ENCODE measurements at places on chromosomes 1 and 21.

GRCh38 chr1:172149346-172149745 is 271.1 kb upstream of the C1orf105 start:
- DNase-seq, result no peak

DNA sequence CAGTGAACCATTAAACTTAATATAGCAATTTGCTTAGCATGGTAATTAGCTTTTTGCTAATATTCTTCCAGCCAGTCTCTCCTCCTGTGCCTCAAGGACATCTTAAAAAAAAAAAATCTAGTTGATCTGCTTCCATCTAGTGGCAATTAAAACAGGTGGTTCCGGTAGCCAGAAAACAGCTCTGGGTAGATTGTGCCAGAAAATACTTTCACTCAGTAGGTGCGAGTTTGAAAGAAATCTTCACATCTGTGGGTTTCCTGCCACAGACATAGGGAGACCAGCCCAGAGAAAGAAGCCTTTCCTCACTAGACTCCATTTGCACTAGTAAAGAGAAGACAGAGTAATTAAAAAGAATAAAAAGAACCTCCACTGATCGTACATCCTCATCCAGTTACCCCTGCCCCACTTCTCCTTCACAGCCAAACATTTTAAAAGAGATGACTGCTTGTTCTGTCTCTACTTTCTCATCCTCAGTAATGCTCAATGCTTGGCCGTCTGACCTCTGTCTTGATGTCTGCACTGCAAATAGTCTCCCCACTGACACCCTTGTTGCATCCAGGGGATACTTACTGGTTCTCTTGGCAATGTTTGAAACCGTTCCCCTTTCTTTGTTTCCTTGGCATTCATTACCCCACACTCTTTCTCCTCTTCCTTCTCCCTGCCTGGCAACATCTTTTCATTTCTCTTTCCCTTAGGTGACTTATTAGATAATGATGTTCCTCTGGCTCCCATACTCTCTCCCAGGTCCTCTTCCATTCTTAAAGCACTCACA is 16.9 kb downstream of the SELL start:
- DNase-seq, result no peak

DNA sequence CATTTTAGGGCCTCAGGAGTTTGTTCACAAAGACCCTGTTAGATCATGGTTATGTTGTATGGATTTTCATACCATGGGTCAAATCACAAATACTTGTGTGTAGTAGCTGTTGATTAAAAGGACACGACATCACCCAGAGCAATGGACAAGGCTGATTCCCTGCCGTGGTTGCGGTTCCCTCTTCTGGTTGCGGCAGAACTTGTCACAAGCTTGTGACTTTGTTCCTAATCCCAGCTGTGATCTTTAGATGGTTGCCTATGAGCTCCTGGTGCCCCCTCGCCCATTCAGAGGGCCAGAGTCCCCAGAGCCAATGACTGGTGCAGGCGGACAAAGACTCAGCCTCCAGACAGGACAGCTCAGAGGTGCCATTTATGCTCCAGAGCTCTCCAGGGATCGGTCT is 11.8 kb upstream of the SDHB start:
- no peak for DNase-seq

- no peak for DNase-seq
These were observed 14.8 kb upstream of the ZNF436 start for GRCh38 chr1:23384312-23385058.

DNA sequence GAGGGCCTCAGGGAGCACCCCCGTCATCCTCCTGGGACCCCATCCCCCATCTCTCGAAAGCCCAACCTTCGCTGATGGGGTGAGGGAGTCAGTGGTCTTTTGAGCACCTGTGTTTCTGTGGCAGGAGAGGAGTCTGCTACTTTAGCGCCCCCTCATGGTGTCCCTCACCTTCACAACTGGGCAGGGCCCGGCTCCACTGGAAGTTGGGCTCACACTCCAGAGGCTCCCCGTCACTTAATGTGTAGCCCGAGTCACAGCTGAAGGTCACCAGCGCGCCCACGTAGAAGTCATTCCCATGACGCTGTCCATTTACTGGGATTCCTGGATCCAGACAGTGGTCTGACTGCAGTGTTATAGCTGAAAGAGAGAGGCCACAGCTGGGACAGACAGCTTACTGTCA is 139.5 kb upstream of the HMGB4 start:
- no peak for DNase-seq

DNA sequence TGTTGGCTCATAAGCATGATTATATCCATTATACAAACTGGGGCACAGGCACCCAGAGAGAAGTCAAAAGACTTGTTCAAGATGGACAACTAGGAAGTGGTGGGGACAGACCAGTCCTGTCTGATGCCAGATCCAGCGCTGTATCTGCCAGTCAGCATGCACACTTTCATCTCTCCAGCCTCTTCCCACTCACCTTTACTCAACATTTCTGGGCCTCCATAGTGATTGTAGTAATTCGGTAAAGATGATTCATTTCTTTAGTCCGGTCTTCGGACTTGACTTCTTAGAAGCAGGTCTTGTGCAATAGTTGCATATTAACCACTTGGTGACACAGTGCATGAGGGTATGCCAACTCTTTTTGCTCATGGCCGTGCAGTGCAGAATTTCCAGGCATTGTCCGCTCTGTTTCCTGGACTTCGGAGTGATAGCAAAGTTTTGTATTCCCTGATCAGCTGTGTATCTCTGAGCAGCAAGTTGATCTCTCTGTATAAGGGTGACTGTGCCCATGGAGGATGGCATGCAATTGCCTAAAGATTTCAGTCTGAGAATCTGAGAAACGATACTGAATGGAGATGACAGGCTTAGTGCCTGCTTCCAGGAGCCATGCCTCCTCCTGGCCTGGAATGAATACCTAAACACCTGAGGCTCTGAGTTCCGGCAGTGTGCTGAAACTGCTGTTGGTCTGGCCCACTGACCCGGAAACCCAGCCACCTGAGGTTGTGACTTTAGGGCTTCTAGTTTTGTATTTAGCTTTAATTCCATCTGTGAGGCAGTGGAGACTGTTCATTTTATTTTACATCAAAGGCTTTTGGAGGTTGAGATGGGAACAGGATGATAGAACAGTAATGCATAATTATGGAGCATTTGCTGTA is 39.0 kb downstream of the GALNT2 start:
- DNase-seq, result no peak

GRCh38 chr21:39555911-39556590 is 56.7 kb upstream of the B3GALT5 start:
- no peak for DNase-seq

GRCh38 chr1:109254621-109255096 is 5.3 kb downstream of the CELSR2 start:
- no peak for DNase-seq

Measured in muscle of back (tissue), 13 donors.